ENCODE measurements at places on chromosomes 16 and 17.

GRCh38 chr16:89200850-89201411 is 594 bp upstream of the SLC22A31 start:
- no peak for DNase-seq

GRCh38 chr17:21291357-21291756 is 6.8 kb downstream of the MAP2K3 start:
- DNase-seq = no peak

GRCh38 chr16:23232806-23233205 is 50.3 kb downstream of the SCNN1G start:
- DNase-seq = no peak

DNA sequence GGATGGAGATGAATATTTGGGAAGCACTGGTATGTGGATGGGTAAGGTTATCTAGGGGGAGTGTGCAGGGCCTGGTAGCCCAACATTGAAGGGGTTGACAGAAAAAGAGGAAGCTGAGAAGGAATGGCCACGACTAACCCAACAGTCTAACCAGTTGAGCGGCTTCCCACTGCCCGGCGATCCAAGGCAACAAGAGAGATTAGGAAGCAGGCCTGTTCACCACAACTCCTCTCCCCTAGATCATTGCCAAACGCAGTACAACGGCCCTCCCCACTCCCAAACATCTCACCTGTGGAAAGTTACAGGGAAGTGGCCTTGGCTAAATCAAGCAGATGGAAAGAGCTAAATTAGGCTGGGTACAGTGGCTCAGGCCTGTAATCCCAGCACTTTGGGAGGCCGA is 11.2 kb upstream of the RANGRF start:
- DNase-seq = no peak

DNA sequence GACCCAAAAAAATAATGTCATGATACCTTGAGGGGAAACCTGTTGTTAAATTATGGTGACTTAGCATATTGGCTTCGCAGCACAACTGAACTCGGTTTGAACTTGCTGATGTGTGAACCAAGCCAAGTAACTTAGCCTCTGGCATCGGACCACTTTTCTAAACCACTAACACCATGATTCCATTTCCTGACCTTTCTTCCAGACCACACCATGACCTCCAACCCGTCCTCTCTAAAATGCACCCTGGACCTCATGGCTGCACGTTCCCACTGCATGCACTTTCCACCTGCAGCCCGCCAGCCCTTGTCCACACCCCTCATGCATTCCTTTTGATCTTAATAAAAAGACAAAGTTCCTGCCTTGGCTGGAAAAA is 29.3 kb downstream of the DYNLRB2 start:
- DNase-seq = no peak
